ENCODE measurements at places on chromosomes 6 and 20.

- DNase-seq = no peak
These were observed 63.2 kb downstream of the UBR2 start for GRCh38 chr6:42627044-42627443.

- DNase-seq = no peak
These were observed 641 bp downstream of the DBNDD2 start for GRCh38 chr20:45408646-45409213.

- DNase-seq = no peak
These were observed 10.3 kb upstream of the BRPF3 start for GRCh38 chr6:36186199-36186598.

- DNase-seq = no peak
These were observed 136.0 kb downstream of the SOD2 start for GRCh38 chr6:159557031-159557430.

- no peak for DNase-seq
These were observed 116.5 kb upstream of the BMP2 start for GRCh38 chr20:6651016-6651415.

DNA sequence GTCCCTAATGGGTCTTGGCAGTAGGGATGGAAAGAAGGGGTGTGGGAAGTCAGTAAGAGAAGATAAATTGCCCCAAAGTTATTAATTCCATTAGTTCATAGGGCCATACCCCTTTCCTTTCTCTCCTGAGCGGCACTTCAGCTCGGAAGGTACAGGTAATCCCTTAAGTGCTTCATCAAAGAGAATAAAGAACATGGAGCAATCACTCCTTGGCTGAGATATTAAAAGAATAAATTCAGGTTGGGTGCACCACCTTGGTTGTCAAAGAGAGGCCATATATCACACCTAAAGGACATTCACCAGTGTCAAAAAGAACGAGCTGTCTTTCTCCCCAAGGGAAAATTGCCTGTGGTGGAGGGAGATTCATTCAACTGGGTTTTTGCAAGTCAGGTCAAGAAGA lies 87.5 kb downstream of the EDN3 start:
- DNase-seq = no peak

- no peak for DNase-seq
These were observed 78.7 kb downstream of the CDH26 start for GRCh38 chr20:60036746-60037499.

DNA sequence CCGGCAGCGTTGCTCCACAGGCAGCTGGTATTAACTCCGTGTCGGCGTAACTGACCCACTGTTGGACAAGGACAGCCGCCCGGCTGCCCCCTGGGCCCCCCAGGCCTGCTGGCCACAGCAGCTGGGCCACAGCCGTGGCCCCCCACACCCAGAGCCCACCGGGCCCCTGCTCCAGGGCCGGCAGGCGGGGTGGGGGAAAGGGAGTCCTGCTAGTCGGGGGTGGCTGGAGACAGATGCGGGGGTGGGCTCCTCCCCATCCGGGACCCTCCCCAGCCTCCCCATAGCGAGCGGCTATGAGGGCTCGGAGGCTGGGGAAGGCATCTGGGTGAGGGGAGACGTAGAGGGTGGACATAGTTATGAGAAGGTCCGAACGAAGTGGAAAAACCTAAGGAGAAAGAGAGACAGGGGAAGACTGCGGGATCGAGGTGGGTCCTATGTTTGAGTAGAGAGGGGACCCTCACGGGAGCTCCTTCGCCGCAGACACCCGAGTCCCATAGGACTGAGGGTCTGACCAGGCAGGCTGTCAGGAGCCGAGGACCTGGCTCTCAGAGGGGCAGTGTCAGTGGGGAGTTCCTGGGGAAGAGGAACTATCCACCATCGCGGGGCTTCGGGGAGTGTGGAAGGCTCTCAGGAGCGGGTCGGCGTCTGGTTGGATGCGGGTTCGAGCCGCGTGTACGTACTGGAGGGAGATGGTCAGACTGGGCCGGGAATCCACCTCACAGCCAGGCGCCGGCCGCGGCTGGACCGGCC lies 511 bp downstream of the VARS1 start:
- no peak for DNase-seq

- DNase-seq = no peak
These were observed 179.0 kb upstream of the FOXA2 start for GRCh38 chr20:22763257-22763906.

- DNase-seq = no peak
These were observed 56.4 kb upstream of the RPS6KA2 start for GRCh38 chr6:166683477-166683876.

GRCh38 chr20:34629342-34629741 lies 47.5 kb downstream of the PIGU start:
- DNase-seq = no peak

GRCh38 chr20:51354769-51355319 lies 187.7 kb downstream of the NFATC2 start:
- no peak for DNase-seq

DNA sequence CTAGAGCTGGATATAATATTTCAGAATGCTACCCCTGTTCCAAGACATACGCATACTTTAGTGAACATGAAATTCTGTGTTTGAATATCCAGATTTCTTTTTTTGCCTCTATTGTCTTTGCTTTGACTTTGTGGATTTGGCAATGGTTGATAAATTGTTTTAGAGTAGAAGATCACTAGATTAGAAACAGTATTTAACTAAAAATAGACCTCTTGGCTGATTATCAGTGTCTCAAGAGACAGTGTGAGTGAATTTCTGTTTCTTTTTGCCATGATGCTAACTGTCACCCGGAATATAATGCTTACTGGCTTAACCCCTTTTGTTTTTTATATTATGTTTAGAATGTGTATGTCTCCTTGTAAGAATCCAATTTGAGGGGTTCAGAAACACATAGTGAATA lies 102.5 kb downstream of the PLCB1 start:
- no peak for DNase-seq

GRCh38 chr6:85368631-85369030 lies 81.3 kb upstream of the NT5E start:
- no peak for DNase-seq

DNA sequence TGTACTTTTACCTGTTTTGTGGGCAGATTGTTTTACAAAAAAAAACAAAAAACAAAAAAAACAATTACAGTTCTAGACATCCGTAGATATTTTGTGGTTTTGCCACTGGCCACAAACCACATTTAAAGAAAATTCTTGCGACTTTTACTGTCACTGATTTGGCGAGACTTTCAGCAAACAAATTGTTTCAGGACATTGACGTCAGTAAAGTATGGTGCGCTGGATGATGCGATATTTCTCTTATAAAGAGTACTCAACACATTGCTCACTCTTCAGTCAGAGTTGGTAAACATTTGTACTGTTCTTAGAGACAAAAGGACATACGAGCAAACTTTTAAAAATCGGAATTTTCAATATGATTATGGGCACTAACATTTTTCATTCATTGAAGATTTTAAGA lies 229.8 kb downstream of the HAO1 start:
- DNase-seq = no peak

DNA sequence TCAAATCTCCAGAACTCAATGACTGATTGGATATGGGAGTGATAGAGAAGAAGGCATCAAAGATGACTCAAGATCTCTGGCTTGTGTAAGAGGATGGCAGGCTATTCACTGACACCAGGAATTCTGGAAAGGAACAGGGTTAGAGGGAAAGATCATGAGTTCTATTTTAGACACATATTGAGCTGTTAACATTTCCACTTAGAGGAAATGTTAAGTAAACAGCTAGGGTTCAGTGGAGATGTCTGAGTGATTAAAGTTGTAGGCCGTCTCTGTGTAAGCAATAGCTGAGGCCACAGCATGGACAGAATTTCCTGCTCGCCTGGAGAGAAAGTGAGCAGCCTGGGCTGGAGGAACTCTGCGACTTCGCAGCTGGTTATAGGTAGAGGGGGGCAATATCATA lies 21.0 kb downstream of the ZC3H12D start:
- no peak for DNase-seq

GRCh38 chr20:55255016-55255415 lies 750.3 kb downstream of the CBLN4 start:
- DNase-seq = no peak

- DNase-seq = no peak
These were observed 1035.3 kb upstream of the GJE1 start for GRCh38 chr6:141097471-141097870.

DNA sequence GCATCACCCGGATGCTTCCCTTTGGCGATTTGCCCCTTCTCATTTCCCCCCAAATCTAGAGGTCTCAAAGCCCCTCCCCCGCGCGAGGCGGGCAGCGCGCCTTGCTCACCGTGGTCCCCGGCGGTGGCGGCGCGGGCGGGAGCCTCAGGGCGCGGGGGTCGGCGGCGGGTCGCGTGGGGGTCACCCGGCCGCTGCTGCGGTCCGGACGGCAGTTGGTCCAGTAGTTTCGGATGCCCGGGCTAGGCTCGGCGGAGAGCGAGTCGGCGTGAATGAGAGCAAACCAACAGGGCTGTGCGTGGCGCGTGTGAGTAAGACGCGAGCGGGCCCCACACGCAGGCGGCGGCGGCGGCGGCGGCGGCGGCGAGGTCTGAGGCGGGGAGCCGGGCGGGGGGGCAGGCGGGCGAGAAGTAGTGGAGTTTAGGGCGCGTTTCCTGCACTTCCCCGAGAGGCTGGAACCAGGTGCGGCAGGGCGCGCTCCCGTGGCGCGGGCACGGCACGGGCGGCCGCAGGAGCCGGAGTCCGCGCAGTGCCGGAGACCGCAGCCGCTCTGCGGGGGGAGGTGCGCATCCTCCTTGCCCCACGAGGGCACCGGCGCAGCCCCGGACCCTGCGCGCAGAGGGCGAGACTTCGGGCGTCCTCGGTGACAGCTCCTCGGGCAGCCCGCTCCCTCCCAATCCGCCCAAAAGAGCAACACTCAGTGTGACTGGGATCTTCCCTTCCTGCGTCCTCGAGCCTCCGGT lies 567 bp downstream of the HS3ST5 start:
- no peak for DNase-seq

GRCh38 chr6:3531481-3531880 lies 74.6 kb upstream of the SLC22A23 start:
- no peak for DNase-seq

GRCh38 chr20:22775256-22775655 lies 190.9 kb upstream of the FOXA2 start:
- no peak for DNase-seq

DNA sequence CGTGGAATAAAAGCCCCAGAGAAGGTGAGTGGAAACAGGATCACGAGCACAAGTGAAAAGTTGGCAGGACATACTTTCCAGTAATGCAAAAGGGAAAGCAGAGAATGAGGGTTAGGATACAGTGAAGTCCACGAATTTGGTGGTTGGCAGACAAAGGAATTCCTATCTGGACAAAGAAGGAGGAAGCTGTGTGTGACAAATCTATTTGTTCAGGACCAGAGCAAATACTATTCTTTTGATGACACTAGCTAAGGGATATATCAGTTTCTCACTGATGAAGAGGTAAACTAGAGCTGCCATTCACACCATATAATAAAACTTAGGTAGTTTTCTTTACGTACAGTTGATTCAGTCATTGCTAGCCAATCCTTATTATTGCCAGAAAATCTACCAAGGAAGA lies 156.8 kb upstream of the GRIK2 start:
- DNase-seq = no peak

DNA sequence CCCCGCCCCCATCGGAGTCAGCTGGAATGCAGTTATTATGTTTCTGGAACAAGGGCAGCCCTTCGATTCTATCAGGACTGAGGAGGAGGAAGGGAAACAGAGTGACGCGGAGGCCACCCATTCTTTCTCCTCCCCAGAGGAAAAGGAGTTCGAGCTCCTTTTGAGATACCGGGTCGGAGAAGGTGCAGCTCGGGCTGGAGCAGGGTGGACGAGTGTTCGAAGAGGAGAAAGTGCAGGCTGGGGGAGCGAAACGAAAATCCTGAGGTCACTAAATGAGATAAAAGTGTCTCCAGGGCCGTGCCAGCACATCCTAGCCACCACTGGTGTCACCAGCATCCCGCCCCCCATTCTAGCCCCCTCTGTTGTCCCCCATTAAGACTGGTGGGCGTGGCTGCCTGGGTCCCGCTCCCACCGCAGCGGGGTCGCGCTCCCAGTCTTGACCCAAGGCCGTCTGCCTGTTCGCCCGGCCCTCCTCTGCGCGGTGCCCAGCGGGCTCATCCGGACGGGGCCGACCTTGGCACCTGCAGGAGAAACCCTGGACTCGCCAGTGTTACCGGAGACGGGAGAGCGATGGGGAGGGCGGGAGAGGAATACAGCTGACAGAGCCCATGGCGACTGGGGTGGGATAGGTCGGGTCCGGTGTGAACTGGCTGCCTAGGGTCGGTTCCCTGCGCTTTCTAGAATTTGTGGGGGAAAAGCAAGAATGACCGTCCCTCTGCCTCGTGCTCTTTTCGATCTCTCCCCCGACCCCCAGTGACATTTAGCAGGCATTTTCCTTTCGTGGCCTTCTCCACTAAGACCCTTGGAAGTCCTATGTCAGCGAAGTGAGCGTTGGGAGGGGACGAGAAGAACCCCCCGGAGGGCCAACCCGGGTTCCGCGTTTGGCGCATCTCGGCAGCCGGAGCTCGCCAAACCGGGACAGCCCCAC lies 16.2 kb downstream of the FOXA2 start:
- no peak for DNase-seq

GRCh38 chr6:106901062-106901461 lies 73.5 kb downstream of the CD24 start:
- DNase-seq = no peak

- no peak for DNase-seq
These were observed 118.0 kb downstream of the GRM1 start for GRCh38 chr6:146146836-146147235.

DNA sequence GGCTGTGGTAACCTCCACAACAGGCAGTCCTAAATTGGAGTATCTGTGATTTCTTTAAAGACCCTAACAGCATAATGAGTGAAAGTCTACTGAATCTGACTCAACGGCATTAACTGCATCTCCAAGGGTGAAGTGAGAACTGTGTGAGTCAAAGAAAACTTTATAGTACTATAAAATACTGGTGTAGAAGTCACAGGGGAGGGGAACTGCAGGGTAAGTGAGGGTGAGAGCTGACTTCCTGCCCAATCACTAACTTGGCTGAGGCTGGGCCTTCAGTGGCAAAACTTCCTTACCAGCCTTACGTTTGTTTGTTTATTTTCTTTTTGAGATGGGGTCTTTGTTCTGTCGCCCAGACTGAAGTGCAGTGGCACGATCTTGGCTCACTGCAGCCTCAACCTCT lies 109.8 kb downstream of the PTPRK start:
- no peak for DNase-seq

Measured in NCI-H187 treated with DMSO at 0.1 percent for 48 hours (cell line).